Aorta (tissue), 5 donors: ENCODE measurements at places on chromosomes 2 and 18. TPM values are rescaled to one million over a fixed set of nuclear protein-coding genes. Genes with fewer than 3 reads are reported as not detected.

WDR54 gene
- polyA plus RNA-seq: 6.5 TPM

GRCh38 chr2:206873423-206873822 lies 65.9 kb upstream of the CPO start:
- no peak for DNase-seq

TCF23 gene
- polyA plus RNA-seq: not detected

DNA sequence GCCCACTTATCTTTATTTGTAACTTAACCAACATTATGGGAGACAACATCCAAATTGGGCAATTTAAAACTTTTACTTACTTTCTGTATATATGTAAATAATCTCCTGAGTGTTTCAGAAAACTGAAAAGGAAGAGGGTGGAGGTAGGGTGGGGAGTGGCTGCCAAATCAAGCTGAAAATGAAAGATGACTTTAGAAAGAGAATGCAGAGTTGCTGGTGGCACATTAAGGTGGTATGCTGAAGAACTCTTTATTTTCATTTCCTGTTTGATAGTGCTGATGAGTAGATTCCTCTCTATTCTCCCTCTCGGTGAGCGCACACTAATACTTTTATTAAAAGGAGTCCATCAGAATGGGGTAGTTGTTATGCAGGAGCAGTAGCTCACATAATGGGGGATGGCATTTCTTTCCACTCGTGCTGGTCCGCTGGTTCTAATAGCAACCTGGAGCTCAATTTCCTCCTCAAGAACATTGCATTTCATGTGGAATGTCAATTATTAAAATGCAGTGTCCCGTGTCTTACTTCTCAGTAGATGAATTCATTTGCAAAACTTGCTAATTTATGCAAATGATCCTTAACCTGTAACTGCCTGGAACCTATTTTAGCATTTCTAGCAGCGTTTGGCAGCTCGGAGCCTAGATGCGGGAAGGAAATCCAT lies 466.9 kb upstream of the HNRNPA3 start:
- DNase-seq: no peak

- no peak for DNase-seq
Measured at GRCh38 chr2:55026202-55026601, 24.0 kb downstream of the RTN4 start.

AGXT gene
- not detected for polyA plus RNA-seq

IMPA2 gene
- polyA plus RNA-seq: 14.2 TPM

WDR43 gene
- 17.3 TPM for polyA plus RNA-seq

- no peak for DNase-seq
Measured at GRCh38 chr2:148042219-148042618, 21.3 kb downstream of the MBD5 start.

DNA sequence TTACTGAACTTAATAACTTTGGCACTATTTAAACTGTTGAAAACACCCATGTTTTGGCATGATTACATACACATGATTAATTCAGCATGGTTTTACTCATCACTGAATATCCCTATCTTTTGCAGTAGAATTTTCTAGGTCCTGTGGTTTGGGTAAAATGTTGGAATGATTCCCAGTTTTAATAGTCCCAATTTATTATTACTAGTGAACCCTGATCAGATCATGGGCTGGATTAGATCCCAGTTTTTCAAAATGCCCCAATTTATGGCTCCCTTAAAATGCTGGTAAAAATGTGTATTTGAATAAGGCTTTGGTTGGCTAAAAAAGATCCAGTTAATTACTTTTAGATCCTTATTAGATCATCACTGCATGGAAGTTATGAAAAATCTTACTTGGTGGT lies 273.6 kb upstream of the NRP2 start:
- DNase-seq: no peak

LYG1 gene
- 0.88 TPM for polyA plus RNA-seq

DNA sequence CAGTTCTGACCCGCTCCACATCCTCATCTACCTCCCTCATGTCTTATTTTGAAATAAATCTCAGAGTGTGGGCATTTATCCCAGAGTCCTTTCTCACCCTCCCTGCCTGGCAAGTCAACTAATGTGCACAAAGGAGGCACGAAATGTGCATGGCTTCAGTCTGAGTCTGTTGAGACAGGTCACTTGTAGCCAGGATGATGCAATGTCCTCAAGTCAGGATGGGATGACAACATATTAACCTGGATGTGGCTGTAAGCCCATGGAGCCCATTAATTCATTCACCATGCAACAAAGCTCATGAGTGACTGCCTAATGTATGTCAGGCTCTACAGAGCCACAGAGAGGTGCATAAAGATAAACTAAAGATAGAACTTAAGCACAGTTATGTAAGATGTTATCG lies 34.5 kb downstream of the KCNG3 start:
- no peak for DNase-seq

STARD6 gene
- not detected for polyA plus RNA-seq

LIPG gene
- 0.38 TPM for polyA plus RNA-seq

DNA sequence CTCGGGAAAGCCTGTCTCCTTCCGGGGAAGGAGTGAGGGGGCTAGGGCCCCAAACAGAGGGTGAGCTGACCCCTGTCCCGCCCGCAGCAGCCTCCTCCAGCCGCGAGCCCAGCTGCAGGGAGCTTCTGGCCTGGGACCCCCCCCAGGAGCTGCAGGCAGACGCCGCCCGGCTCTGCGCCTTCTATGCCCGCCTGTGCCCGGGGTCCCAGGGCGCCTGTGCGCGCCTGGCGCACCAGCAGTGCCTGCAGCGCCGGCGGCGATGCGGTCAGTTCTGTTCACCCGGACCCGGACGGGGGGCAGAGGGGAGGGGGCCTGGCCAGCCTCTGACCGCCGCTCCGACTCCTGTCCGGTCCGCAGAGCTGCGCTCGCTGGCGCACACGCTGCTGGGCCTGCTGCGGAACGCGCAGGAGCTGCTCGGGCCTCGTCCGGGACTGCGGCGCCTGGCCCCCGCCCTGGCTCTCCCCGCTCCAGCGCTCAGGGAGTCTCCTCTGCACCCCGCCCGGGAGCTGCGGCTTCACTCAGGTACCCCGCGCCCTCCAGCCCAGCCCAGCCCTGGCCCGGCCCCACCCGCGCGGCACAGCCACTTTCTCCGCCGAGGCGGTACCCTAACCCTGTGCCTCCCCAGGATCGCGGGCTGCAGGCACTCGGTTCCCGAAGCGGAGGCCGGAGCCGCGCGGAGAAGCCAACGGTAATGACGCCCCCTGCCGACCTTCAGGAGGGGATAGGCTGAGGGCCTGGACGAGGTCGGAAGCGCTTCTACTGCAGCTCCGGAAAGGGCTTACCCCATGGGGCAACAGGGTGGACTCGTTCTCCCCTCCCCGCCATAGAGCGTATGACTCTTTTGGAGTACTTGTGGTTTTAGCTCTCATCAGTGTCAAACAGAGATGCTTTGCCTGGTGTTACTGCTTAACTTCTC lies 2.0 kb upstream of the CHRND start:
- DNase-seq: no peak

LHCGR gene
- not detected for polyA plus RNA-seq

ABCB11 gene
- not detected for polyA plus RNA-seq

DNA sequence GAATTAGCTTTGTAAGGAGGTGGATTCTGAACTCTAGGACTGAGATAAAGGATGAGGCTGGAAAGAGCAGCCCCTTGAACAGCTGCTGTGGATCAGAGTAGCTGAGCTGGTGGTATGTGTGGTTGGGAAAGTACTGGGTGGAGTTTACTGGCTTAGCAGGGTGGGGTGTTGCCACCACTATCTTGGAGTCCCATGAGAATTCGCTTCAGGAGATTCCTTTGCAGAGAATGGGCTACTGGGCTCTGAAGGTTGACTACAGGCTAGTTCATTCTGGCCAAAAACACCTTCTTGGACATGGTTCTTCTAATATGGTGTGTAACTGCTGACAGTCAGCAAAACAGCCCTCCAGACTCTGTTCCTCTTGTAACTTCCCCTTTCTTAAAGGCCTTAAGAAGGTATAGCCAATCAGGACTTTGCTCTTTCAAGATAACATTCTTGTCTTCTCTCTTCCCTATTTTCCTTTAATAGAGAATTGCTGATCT lies 52.7 kb downstream of the TET3 start:
- no peak for DNase-seq

DNA sequence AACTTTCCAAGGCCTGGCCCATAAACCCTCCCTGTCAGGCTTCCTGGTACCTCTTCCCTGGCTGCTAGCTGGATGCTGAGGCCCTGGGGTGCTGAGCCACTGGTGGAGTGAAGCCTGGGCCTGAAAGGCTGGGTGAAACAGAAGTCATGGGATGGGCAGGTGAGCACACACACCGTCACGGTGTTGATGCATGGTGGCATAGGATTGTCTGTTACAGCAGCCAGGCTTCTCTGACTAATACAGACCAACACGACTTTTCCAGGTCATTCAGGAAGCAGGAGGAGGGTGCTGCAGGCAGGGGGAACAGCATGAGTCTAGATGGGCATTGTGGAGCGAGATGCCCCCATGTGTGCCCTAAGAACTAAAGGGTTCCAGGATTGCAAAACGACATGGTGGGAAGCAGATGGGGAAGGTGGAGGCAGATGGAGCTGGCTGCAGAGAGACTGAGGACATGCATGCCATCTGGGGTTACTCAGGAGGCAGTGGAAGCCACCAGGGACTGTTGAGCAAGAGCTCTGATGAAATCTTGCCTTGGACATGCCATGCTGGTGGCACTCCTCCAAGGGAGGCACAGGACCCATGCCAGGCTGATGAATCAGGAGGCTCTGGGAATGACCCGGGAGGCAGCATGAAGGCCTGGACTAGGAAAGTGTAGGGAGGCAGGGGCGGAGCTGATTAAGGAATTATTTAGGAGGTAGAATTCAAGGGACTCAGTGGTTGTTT lies 480.9 kb downstream of the TSN start:
- peak; percentile 79 for DNase-seq

FAM161A gene
- 0.75 TPM for polyA plus RNA-seq

CENPO gene
- 2.0 TPM for polyA plus RNA-seq

CRYBA2 gene
- polyA plus RNA-seq: not detected

C18orf54 gene
- polyA plus RNA-seq: 0.50 TPM

DNA sequence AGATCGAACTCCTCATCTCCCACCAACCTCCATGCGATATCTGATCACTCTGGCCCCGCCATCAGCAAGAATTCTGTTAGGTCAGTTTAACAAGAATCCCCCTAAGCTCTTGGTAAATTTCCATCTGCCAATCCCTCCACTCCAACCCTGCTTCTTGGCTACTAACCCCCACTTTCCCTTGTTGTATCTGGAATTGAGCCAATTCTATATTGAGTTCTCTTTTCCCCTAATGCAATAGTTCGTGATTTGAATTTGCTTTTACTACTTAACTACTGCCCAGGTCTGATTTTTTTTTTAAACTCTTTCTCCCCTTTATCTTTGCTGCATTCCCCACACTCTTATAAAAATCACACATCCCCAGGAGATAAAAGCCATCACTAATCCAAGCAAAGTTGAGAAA lies 159.3 kb upstream of the STK17B start:
- no peak for DNase-seq

DNA sequence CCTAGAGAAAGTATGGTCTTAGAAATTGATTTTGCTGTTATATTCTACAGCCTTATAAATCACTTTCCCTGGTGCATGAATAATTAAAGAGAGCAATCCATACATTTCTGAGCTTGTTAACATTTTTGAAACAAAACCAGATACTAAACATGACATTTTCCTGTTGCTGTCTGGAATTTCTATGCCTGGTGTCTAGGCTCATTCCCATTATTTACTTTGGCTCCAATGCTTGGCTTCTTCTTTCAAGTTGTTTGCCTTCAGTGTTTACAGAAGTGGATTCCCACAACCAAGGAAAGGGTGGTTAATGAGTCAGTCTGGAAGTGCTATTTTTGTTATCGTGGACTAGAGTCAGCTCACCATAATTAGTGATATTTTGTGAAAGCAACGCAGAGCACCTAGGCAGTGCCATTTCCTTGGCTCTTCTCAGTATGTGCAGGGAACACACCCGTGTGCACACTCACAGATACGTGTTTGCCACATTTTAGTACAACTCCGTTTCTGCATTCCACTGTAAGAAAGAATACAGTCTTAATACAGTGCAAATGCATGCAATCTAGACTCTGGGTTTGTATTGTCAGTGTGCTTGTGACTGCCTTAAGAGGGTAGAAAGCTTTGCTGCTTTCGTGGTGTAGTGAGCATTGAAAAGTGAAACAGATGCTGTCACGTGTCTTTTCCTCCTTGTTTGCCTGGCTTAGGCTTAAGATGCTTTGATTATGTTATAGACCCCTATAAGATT lies 185.0 kb upstream of the RASGRP3 start:
- no peak for DNase-seq

DNA sequence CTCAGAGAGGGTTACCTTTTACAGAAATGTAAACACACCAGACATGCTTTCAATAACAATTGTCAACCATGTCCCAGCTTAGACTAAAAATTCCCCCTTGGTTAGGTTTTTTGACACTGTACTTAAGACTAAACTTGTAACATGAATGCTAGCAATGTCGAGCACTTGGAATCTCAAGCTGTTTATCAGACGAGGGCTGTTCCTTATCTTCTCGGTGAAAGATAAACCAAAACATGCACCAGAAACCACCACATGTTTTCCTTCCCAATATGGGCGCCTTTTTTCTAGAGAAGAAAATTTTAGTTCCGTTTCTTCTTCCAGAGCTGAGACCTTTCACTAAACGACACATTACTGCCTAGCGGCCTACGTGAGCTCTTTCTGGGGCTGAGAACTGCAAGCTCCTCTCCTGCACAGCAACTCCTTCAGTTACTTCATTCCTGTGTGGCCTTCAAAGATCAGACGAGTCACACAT lies 42.4 kb upstream of the ACKR3 start:
- no peak for DNase-seq

GRCh38 chr2:20829861-20830260 lies 7.0 kb upstream of the LDAH start:
- DNase-seq: no peak

GRCh38 chr18:49728542-49728941 lies 84.8 kb downstream of the ACAA2 start:
- no peak for DNase-seq

DNA sequence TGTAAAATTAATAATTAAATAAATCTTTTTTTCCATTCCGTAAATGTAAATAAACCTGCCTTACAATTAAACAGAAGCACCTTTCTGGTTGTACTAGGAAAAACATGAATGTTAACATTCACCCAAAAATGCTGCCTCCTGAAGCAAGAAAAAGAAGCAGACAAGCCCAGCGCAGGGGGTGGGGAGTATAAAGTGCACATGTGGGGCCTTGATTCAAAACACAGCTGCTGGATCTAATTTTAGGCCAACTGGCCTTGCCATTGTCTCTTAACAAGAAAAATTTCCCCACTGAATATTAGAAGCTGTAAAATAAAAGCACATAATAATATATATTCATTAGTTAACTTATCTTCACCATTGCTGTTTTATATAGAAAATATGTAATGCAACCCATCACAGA lies 28.3 kb downstream of the TCF4 start:
- no peak for DNase-seq

- DNase-seq: no peak
Measured at GRCh38 chr2:193428336-193428818, 1233.6 kb upstream of the TMEFF2 start.
